Activated CD8-positive, alpha-beta T cell treated with anti-CD3 and anti-CD28 coated beads, Interleukin-2, amount 10 ng/mL, durations not matched to agents 7 days and 5 days (primary cell): ENCODE measurements at places on chromosomes 11 and 22.

- no peak for DNase-seq
Observed at GRCh38 chr11:92384358-92384757, 159.7 kb downstream of the FAT3 start.

DNA sequence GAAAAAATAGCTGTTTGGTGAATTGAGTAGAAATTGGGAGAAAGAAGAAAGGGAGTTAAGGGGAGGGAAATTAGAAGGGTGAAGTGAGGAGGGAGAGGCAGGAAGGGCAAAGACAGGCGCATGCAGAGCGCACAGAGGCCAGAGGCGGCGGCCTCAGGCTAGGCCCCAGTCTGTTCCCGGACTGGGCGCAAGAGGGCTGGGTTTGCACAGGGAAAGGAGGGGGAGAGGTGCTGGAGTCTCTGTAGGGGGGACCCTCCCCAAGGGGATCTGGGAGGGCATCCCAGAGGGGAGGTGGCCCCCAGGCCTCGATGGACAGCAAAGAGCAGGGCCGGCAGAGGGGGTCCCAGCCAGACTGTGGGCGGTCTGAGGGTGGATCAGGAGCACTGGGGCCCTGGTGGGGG is 1.3 kb upstream of the FLRT1 start:
- DNase-seq = no peak

- DNase-seq = no peak
Observed at GRCh38 chr11:88704485-88704884, 361.3 kb downstream of the GRM5 start.

DNA sequence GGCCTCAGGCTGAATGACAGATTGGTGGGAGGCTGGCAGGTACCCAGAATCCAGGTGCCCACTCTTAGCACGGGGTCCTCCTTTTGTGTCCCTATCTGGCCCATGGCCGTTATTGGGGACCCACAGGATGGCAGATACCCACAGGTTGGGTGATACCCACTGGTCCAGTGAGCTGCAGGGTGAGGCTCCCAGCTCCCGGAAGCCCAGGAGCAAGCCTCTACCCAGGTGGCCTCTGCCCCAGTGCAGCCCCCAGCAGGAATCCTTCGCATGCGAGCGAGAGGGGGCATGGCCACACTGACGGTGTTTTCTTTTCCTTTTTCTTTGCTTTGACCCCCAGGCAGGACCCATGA is 116.1 kb downstream of the PHF21B start:
- DNase-seq = no peak

GRCh38 chr11:125701858-125702621 is 21.4 kb upstream of the ACRV1 start:
- no peak for DNase-seq

DNA sequence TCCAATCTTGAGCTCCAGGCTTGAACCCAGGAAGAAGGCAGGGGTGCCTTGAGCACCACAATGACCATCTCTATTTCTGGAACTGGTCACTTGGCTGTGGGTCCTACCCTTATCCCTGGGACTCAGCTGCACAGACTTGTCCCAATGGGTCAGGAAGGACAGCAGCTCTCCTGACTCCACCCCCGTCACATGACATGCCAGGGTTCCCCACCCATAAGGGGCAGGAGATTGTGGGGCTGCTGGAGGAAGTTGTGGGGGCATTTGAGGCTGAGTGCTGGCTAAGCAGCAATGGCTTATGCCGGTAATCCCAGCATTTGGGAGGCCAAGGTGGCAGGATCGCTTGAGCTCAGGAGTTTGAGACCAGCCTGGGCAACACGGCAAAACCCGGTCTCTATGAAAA is 56.2 kb downstream of the NFAM1 start:
- no peak for DNase-seq

- no peak for DNase-seq
Observed at GRCh38 chr22:20131859-20132685, 468 bp downstream of the ZDHHC8 start.
